GM12891 (cell line): ENCODE measurements at places on chromosomes 16 and 17.

DNA sequence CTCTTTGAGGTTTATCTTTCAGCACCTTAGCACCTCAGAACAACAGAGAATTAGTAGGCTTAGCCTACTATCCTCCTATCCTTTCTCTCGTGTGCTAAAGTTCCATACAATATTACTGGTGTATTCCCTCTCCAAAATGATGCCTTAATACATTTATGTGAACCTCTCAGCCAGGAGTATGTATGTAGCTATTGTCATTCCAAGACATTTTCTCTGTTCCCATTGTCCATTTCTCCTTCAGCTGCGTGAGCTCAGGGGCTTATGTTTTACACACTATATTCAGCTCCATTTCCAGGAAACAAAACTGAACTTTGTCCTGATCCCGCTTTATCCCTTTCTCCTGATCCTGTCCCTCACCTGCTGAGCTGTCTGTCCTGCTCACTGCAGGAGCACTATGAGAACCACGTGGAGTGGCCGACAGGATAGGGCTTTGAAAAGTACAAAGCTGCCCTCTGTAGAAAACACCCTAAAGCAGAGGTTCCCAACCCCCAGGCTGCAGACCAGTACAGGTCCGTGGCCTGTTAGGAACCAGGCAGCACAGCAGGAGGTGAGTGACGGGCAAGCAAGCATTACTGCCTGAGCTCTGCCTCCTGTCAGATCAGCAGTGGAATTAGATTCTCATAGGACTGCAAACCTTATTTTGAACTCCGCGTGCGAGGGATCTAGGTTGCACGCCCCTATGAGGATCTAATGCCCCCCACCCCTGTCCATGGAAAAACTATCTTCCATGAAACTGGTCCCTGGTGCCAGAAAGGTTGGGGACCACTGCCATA, 55.7 kb downstream of the CENPV start:
- no peak for DNase-seq

DNA sequence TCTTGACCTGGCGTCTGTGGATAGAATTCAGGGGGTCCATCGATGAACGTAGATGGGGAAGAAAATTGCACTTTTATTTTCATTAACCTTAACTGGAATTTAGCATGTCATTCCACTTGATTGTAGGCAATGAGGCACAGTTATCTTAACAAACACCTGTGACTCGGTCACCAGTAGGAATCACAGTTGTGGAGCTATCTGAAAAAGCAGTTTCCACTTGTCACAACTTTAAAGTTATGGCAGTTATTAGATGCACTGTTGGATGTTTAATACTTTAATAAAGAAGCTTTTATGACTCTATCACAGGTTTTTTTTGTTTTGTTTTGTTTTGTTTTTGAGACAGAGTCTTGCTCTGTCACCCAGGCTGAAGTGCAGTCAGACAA, 83.7 kb upstream of the LGALS9 start:
- DNase-seq = no peak

DNA sequence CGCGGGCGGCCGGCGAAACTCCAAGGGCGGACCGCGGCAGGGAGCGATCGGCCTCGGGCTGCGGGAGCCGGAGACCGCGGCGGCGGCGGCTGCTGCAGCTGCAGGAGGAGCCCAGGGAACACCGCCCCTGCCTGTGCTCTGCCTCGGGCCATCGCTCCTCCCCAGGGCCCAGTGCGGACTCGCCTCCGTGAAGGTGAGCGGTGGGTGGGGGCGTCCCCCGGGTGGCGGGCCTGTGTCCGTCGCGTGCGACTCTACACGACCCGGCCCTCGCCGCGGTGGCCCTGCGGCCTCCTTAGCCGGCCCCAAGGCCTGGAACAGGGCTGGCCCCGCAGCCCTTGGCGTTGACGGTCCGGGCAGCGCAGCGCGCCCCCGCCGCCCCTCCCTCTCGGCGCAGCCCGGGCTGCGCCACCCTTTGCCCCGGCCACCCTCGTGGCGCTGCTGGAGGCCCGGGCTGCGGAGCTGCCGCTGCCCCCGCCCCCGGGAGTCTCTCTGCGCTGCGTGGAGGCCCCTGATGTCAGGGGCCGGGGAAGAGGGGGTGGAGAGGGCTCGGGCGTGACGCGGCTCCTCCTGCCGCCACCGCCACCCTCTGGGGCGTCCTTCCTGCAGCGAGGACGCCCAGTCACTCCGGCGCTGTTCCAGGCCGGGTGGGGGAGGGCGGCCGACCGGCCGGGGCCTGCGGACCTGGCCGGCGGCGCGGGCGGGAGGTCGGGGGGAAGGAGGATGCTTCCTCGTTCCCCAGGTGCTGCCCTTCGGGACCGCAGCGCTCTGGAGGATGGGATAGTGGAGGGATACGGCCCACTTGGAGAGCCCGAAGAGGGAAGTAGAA, 485 bp downstream of the DYNLL2 start:
- peak; percentile 71 for DNase-seq

DNA sequence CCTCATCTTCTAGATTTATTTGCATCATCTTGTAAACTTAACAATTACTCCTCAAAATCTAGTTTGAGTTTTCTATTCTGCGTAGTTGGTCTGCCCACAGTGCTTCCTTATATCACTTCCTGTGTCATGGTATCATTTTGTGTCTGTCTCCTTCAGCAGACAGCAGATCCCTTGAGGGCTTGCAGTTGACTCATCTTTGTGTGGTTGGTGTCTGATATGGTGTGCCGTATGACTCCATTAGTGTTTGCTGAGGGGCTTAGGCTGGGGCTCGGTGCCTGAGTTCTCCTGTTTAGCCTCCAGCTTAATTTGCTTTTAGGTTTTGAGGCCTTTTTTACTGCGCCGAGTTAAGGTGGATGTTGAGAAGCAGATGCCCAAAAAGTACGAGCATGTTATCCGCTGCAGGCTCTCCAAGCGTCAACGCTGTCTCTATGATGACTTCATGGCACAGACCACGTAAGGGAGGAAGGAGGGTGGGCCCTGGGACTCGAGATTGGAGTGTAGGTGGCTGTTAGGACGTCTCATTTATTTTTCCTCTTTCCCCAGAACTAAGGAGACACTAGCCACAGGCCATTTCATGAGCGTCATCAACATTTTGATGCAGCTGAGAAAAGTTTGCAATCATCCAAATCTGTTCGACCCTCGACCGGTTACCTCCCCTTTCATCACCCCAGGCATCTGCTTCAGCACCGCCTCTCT, 16.9 kb downstream of the SRCAP start:
- no peak for DNase-seq

- DNase-seq = no peak
Measured at GRCh38 chr17:81500047-81500446, 12.6 kb downstream of the ACTG1 start.

DNA sequence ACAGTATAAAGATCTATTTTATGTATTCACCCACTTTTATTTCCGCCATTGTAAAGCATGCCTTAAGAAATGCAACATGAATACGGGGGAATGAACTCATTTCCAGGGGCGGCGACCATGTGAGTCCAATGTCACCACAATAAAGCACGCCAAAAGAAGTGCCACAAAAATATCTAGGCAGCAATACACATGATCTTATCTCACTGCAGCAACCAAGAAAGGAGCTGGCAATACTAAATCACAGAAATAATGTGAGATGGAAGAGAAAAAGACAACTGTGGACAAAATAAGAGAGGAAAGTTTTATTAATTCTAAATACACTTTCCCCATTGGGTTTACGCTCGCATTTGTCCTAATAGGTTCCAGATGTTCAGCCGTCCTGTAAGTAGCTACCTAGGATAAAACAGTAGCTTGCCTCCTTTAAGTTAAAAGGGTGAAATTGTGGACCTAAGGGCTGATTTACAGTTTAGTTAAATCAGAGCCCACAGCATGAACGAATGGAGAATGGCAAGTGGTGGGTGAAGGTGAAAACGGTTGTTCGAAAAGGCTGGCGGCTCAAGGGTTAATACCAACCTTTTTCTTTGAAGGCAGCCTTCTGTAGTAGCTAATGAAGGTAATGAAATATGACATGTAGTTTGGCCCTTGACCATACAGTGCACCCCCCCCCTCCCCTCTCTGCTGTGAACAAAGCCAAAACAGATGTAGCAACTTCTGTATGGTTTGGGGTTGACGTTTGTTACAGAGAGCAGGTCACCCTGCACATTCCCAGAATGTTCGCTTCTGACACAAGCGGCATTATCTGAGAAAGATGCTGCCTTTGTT, 504.2 kb upstream of the PSMD7 start:
- DNase-seq = no peak

GRCh38 chr17:55236316-55236715, 28.4 kb upstream of the HLF start:
- DNase-seq = no peak

DNA sequence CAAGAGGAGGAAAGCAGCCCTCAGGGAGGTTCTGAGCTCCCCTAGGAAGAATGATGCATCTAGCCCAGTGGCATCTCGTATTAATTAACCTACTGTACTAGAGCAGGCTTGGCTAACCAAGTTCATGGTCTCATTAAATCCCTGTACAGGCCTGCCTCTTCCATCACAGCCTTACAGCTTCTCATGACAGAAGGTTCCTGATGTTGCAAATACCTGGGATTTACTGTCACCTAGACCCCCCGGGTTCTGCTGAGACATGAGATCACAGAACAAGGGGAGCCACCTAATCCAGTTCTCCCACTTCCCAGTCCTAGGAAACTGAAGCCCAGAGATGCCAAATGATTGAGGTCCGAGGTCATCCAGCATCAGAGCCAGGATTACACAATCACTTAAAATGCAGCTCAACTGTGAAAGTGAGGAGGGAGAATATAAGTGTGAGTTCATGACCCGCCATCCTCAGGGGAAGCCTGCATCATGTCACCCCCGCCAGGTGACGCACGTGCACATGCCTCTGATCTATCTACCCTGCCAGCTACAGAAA, 23.9 kb downstream of the ACLY start:
- DNase-seq = no peak

DNA sequence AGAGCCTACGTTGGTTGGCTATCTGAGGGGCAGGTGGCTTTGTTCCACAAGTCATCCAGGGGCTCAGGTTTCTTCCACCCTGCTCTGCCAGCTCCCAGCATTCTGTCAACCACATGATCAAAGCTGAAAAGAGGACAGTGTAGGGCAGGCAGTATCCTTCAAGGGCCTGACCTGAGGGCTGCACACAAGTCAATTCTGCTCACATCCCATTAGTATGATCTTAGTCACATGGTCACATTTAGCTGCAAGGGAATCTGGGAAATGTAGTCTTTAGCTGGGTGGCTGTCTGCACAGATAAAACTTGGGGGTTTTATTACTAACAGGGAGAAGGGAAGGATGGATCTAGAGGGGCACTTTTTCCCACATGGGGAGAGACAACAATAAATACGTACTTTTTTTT, 97.3 kb downstream of the SALL1 start:
- no peak for DNase-seq

- no peak for DNase-seq
Measured at GRCh38 chr16:12197812-12198211, 221.3 kb downstream of the SNX29 start.

DNA sequence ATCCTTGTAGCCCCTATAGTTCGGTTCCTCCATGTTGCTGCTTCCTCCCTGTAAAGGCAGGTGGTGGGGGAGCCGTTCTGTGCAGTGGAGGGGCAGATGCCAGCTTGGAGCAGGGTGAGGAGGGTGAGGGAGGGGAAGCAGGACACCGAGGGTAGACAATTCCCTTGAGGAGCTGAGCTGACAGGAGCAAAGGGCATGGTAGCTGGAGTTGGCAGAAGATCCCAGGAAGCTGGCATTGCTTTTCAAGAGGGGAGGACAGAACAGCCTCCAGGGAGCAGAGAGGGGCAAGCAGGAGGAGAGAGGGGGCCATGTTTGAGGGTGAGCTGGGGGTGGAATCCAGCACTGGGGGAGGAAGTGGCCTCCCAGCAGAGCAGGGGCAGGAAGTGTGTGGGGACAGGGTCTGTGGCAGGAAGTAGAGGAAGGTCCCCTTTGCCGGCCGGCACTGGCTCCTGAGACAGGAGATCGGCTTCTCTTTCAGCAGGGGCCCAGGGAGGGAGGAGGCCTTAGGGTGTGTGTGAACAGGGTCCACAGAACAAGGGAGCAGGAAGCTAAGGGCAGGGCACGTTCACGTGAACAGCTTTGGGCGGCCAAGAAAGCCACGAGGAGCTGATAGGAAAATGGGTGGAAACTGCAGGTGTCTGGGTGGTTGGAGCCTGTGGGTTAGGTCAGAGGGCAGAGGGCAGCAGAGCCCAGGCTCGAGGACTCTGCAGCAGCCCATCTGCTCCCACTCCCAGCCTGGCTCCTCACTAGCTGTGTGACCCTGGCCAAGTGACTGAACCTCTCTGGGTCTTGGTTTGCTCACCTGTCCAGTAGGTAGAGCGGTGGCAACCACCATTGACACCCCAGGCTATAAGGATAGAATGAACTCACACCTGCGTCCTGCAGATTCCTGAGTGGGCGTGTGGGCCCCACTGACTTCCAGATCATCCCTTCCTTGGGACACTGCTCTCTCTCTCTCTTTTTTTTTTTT, 17.5 kb upstream of the SPNS2 start:
- DNase-seq = peak; percentile 71

DNA sequence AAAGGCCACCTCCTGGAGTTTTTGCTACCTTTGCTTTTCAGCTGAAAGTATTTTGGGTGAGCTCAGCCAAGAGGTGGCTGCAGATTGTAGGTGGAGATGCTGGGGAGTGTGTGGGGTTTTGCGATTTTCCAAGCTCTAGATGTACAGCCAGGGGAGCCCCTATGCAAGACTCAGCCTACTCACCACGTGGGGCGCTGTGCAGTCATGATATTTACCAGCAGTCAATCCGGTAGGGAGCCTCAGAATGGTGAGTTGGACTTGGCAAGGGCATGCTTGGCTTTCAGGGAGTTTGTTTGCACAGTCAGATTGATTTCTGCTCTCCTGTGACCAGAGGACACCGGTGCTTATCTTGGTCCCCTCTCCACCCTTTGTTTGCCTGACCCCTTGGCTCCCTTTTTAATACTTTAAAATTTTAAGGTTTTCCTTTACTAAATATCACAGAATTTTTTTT, 175.3 kb downstream of the UTP18 start:
- peak; percentile 13 for DNase-seq

GRCh38 chr16:86362155-86362849, 148.0 kb upstream of the FOXF1 start:
- no peak for DNase-seq

DNA sequence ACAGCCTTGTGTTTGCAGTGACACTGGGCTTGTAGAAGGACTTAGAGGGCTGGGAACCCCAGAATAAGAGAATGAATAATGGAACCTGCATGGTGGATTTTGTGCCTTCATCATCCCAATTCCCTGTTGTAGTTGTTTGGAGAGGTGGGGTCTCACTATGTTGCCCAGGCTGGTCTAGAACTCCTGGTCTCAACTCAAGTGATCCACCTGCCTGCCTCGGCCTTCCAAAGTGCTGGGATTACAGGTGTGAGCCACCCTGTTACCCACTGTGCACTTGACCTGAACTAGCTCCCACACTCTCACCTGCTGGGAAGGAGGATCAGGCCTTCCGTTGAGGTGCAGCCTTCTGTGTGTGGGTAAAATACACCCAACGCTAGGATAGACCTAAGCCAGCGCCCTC, 55.4 kb downstream of the RAP1GAP2 start:
- DNase-seq = no peak

GRCh38 chr17:69141431-69142174, at the start of gene ABCA6:
Gene ABCA6 (minus strand): TSS chr17:69141895. CDS start chr17:69140703, 1,192 bp downstream.
- DNase-seq = no peak
